ENCODE measurements at places on chromosomes 6 and 20. TPM values are rescaled to one million over a fixed set of nuclear protein-coding genes. Genes with fewer than 3 reads are reported as not detected.

DNA sequence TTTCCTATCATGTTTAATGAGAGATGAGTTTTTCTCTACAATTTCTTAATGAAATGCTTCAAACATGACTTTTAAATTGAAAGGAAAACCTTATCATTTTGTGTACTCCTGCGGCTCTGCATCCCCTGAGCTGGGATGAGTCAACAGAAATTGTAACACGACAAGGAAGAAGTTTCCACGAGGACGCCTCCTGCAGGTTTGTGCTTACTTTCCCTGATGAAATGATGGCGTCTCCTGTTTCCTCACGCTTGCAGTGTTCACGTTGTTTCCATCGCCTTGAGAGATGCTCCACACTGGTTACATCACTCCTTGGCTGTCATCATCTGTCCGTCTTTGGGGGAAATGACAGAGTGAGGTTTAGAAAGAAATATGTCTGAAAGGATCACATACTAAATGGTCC lies 233.7 kb upstream of the ZFP64 start:
- no peak for DNase-seq

DNA sequence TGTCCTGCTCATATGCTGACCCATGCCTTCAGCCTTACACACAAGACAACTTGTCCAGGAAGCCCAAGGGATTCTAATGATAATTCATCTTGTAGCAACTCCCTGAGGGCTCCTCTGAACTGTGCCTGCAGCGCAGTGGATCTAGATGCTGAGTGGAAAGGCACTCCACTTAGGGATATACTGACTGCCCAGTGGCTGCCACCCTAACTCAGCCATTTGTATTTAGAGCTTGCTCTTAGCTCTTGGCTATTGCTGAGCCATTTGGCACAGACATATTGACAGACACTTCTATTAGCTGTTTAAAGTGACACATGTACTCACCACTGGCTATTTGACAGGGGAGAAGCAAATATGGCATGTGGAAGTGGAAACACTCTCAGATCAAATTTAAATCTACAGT lies 278.3 kb upstream of the SGK1 start:
- DNase-seq: no peak

- DNase-seq: no peak
These were observed 20.1 kb downstream of the ZC2HC1B start for GRCh38 chr6:143884216-143884900.

GRCh38 chr6:7723041-7723447 lies 2.9 kb upstream of the BMP6 start:
- DNase-seq: peak; percentile 83

DNA sequence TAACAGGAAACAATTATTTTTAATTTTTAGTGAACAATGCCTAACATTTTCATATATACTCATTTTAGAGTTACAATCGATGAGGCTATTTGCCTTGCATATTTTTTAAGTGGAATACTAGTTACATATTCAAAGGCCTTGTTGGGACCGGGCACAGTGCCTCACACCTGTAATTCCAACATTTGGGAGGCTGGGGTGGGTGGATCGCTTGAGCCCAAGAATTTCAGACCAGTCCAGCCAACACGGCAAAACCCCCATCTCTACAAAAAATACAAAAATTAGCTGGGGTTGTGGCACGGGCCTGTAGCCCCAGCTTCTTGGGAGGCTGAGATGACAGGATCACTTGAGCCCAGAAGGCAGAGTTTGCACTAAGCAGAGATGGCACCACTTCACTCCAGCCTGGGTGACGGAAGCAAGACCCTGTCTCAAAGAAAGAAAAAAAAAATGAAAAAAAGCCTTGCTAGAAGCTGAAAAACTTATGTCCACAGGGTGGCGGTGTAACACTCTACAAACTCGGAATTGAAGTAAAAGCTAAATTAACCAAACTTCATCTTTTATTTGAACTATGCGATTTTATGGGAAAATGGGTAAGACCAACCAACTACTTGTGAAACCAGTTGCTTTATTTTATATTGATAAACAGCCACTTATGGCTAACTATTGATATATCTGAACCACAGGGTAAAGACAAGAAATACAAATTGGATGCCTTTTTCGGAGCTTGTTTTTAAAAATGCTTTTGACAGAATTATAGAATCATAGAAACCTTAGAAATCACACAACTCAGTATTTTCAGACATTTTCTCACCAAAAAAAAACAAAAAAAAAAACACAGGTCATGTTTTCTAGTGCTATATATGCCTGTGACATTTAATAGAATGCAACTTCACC lies 24.1 kb upstream of the ROS1 start:
- DNase-seq: peak; percentile 21

The MRAP2 gene
- 10.9 TPM for total RNA-seq

GRCh38 chr6:33868141-33868540 lies 64.3 kb upstream of the MLN start:
- DNase-seq: no peak

GRCh38 chr6:111478749-111479148 lies 4.3 kb downstream of the REV3L start:
- no peak for DNase-seq

- DNase-seq: no peak
These were observed 10.6 kb downstream of the PDYN start for GRCh38 chr20:1983301-1983700.

The DEFB127 gene
- total RNA-seq: not detected

GRCh38 chr6:121849477-121849876 lies 414.0 kb downstream of the GJA1 start:
- DNase-seq: peak; percentile 42

The DHX16 gene
- total RNA-seq: 23.3 TPM

The THBD gene
- 33.8 TPM for total RNA-seq

The PNLDC1 gene
- total RNA-seq: not detected

The SLC25A27 gene
- 35.7 TPM for total RNA-seq

GRCh38 chr20:45461225-45461624 lies 8.3 kb upstream of the WFDC2 start:
- no peak for DNase-seq

The FERMT1 gene
- under 0.01 TPM for total RNA-seq

DNA sequence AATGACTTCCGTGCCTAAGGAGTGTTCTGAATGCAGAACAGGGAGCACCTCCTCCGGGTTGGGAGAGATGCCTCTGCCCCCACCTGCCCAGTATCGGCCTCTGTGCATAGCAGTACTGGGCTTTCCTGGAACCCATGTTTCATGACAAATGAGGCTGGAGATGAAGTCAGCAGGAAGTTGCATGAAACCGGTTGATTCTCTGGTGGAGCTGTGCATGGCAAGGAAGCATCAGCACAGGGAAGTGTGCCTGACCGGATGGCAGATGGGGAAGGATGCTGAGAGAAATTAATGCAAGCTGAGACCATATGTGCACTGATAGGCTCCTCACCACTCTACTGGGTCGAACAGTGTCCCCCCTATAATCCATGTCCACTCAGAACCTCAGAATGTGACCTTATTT lies 155.5 kb downstream of the CDH26 start:
- DNase-seq: no peak

GRCh38 chr20:17427638-17428037 lies 103.5 kb downstream of the BFSP1 start:
- no peak for DNase-seq

DNA sequence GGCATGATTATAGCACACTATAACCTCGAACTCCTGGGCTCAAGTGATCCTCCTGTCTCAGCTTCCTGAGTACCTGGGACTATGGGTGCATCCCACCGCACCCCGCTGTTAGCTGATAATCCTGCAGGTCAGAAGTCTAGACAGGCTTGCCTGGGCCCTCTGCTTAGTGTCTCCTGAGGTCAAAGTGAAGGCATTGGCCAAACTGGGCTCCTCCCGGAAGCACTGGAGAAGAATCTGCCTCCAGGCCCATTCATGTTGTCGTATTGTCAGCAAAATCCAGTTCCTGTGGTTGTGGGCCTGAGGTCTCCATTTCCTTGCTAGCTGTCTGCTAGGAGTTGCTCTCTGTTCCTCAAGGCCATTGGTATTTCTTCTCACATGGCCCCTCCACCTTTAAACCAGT lies 6.3 kb upstream of the MROH8 start:
- DNase-seq: no peak

DNA sequence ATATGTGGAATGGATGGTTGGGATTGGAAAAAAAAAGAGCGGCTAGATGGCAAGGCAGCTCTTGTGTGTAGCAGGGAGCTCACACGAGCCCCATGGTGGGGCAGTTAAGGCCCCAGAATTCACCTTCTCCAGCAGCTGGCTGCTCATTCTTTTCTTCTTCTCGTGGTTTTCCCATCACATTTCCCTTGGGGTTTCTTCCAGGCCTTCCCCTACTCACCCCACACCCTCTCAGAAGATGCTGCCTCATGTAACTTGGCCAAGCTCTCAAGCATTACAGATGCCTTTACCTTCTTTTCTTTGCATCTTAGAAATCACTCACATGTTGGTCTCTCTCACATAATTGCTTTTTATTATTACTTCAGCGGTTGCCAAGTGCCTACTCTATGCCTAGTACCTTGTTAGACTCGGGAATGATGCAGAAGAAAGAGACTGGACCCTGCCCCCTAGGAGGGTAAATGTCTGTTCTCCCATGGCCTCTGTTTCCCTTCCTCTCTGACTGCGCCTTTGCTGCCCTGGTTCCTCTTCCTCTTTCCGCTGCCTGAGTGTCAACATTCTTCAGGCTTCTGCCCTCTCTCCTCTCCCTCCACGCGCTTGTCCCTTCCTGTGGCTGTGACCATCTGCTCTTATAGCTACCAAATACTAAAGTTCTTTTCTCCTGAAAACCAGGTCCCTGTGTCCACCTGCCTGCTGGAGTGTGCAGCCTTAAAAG lies 28.6 kb downstream of the PPARD start:
- no peak for DNase-seq

DNA sequence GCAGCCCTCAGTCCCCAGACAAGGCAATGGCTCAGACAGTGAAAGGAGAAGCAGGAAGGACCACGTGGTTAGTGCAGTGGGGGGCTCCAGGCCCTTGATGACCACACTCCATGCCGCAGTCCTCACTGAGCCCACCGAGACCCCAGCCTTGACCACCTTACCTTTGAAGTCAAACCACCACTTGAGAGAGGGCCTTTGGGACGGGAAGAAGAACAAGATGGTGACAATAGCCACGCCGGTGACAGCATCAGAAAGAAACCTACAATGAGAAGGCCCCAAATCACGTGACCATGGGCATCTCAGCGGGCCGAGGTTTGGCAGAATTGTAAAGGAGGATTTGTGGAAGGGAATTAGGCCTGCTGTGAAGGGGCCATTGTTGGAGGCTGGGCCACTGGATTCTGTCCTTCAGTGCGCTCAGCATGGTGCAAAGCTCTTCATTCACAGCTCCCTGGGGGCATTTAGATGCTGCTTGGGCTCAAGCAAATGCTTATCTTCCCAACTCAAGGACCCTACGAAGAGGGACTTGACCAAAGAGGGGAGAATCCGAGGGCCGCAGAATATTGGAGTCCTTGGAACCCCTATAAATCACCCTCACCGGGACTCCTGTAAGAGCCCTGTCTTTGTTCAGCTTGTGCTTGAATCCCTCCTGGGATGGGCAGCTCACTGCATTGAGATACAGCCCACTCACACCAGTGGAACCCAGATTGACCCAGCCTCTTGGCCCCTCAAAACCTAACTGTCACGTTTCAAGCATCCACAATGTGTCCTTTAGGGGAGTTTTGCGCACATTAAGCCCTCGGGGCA lies 33.2 kb upstream of the OCSTAMP start:
- no peak for DNase-seq

DNA sequence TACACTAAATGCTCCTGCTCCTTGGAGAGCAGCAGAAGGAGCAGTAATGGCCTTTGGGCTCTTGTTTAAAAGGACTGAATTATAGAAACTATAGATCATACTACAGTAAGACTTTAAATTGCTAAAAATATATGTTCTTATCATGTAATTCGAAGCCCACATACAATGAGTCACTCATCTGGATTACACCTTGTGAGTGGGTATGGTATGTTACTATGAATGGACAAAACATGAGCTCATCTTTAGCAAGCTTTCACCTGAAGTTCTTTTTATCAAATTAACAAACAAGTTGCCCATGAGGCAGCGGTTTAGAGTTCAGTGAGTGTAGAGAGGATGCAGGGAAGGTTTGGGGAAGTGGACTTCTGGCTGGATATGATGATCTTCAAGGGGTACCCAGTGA lies 114.4 kb upstream of the CCN2 start:
- DNase-seq: no peak

- DNase-seq: no peak
These were observed 774 bp upstream of the SFT2D1 start for GRCh38 chr6:166343150-166343487.

- DNase-seq: no peak
These were observed 216.8 kb downstream of the HACE1 start for GRCh38 chr6:104642871-104643270.

GRCh38 chr6:125114248-125114858 lies 39.2 kb upstream of the TPD52L1 start:
- peak; percentile 60 for DNase-seq

The CALHM6 gene
- 3.9 TPM for total RNA-seq

DNA sequence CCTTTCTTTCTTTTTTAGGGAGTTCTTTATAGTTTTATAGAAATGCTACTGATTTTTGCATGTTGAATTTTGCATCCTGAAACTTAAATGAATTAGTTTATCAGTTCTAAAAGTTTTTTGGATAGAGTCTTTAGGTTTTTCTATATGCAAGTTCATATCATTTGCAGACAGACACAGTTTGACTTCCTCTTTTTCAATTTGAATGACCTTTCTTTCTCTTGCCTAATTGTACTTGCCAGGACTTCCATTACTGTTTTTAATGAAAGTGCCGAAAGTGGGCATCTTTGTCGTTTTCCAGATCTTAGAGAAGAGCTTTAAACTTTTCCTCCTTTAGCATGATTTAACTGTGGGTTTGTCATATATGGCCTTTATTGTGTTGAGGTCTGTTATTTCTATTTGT lies 21.1 kb upstream of the EDN1 start:
- no peak for DNase-seq

- no peak for DNase-seq
These were observed 121.4 kb upstream of the ARMC2 start for GRCh38 chr6:108726726-108727339.

GRCh38 chr6:54299542-54300269 lies 8.5 kb upstream of the TINAG start:
- DNase-seq: no peak

GRCh38 chr20:58224974-58225373 lies 3.5 kb downstream of the ANKRD60 start:
- DNase-seq: no peak

The PDYN gene
- total RNA-seq: not detected

DNA sequence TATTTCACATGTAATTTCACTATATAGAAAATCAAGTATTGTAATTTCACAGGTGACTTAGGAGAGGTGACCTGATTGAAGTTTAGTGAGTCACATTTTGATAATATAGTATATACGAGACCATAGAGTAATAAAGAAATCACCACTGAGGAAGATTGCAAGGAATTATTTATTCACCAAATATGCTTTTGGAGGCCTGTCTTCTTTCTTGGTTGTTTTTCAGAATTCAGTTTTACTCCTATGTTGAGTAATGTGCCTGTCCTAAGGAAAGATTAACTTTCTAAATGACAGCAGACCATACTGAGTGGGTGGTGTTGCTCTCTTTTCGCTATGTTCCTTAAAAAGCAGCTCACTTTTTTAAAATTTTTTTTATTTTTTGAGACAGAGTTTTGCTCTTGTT lies 87.5 kb upstream of the FOXO3 start:
- no peak for DNase-seq

The DEFB128 gene
- total RNA-seq: not detected

DNA sequence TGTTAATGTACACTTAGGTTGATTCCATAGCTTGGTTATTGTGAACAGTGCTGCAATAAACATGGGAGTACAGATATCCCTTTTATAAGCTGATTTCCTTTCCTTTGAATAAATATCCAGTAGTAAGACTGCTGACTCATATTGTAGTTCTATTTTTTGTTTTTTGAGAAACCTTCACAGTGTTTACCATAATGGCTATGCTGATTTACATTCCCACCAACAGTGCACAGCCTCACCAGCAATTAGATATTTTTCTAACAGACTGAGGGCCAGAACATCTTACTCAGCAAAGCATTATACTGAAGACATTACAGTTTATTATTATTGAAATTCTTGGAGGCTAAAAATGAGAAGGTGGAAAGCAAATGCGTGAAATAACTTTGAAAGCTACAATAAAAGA lies 187.3 kb upstream of the HEY2 start:
- DNase-seq: no peak
